PC-9 (cell line): ENCODE measurements at places on chromosomes 13 and 19. TPM values are rescaled to one million over a fixed set of nuclear protein-coding genes. Genes with fewer than 3 reads are reported as not detected.

The ANGPTL4 gene
- total RNA-seq, result 0.30 TPM in 1 of 2 replicates, not detected in the other

The CCDC194 gene
- not detected in 2 replicates for total RNA-seq

The CYP4F8 gene
- not detected in 2 replicates for total RNA-seq

DNA sequence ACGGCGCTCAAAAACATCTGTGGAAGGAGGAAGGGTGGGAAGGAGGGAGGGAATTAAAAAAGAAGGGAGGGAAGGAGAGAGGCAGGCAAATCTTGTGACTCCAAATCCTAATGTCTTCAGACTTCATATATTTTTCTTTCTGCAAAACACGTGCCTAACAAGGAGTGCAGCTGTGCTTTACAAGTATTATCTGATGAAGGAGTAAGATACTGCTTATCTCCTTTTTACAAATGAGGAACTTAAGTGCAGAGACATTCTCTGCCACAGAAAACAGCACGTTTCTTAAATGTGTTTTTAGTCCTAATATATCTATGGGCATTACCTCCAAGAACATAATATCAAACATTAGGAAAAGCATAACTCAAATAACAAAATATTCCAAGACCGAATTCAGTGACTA lies 6.5 kb downstream of the FLT3 start:
- DNase-seq, result no peak

DNA sequence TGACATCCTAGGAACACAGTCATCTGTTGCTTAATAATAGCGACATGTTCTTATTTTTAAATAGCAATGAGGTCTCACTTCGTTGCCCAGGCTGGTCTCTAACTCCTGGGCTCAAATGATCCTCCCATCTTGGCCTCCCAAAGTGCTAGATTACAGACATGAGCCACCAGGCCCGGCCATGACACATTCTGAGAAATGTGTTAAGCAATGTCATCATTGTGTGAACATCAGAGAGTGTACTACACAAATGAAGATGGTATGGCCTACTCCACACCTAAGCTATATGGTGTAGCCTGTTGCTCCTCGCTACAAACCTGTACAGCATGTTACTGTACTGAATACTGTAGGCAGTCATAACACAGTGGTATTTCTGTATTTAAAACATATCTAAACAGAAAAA lies 24.6 kb upstream of the GARRE1 start:
- no peak for DNase-seq

- DNase-seq, result no peak
Measured at GRCh38 chr19:39131255-39131755, 5.7 kb downstream of the PAK4 start.
